ENCODE measurements at places on chromosomes 16 and 17.

GRCh38 chr17:75689441-75689873, 22.3 kb downstream of the SAP30BP start:
- no peak for DNase-seq

DNA sequence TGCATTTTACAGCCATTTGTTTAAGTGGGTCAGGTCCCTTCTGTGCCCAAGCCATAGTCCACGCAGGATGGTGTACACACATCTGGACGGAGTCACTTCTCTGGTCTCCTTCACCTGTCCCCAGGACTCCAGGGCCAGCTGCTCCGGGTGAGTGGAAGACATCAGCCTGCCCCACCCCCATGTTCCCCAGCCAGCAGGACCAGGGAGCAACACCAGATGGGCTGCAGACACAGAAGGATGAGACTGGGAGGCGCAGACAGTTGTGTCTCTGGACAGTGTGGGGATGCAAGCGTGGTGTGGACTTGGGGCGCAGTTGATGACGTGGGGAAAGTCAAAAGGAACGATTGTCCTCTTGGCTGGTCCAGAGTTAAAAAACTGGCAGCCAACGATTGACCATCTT, 24.6 kb upstream of the WFDC1 start:
- DNase-seq, result no peak

DNA sequence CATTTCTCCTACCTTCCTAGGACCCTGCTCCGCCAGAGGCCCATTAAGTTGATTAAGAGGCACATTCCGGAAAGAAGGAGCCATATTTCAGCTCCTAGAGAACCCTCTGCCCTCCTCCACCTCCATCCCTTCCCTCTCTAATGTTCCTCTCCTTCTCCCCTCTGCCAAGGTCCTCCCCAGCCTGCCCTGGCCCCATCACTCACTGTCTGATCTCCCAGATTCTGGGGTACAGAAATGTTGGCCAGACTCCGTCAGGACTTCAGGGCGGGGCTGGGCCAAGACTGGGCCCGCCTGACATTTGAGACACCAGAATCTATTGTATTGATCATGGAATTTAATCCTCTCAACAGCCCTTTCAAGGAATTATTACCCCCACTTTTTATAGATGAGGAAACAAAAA, 136.1 kb downstream of the TMEM132E start:
- DNase-seq, result no peak

GRCh38 chr17:66549731-66550207, 247.4 kb downstream of the PRKCA start:
- no peak for DNase-seq

GRCh38 chr17:55444471-55445441, 23.1 kb upstream of the MMD start:
- no peak for DNase-seq

DNA sequence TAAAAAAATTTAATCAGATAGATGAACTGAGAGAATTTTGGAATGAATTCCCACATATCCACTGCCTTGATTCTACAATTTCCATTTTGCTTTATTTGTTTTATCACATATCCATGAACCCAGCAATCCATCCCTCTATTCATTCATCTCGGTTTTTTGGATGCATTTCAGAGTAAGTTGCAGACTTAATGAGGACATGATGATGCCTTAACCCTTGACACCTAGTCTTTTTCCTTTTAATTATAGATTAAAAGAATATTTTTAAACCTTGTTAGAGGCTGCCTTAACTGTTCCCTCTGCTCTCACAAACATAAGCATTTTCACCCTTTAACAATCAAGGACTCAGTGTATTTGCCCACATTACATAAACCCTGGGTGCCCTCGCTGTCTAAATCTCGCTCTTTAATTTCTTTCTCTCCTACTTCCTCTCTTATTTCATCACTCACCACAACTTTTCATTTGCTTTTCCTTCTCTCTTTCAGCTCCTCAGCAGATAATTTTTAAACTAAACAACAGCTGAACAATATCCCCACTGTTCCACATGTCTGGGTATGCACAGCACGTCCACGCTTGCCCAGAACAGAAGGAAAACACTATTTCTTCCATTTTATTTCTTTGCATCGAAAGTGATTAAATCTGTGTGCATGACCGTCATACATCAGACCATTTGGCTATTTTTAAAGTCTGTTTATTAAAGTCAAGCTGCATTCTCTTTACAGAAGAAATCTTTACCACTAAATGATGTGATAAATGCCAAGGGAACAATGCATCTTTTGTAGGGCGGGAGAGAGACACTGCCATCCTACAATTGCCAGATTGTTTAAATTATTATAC, 39.9 kb downstream of the IQCK start:
- no peak for DNase-seq

DNA sequence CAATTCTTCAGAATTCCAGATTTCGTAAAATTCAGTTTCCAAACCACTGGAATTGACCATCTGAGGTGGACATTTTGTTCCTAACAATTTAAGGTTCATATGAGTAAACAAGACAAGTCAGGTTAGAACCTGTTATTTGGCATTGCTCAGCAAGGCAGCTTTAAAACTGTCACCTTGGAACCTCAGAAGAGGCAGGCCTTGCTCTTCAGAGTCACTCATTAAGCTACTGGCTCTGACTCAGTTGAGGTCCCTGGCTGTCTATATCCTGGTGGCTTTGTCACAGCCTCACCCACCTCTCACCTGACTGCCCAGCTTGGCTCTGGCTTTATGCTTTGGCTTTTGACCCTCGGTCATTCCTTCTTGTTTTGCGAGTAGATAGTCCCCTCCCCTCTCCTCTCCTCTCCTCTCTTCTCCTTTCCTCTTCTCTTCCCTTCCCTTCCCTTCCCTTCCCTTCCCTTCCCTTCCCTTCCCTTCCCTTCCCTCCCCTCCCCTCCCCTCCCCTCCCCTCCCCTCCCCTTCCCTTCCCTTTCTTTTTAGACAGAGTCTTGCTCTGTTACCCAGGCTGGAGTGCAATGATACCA, 238.4 kb downstream of the SHISA9 start:
- DNase-seq, result no peak

- DNase-seq, result no peak
These were observed 15.0 kb downstream of the ITGB4 start for GRCh38 chr17:75736173-75736835.

DNA sequence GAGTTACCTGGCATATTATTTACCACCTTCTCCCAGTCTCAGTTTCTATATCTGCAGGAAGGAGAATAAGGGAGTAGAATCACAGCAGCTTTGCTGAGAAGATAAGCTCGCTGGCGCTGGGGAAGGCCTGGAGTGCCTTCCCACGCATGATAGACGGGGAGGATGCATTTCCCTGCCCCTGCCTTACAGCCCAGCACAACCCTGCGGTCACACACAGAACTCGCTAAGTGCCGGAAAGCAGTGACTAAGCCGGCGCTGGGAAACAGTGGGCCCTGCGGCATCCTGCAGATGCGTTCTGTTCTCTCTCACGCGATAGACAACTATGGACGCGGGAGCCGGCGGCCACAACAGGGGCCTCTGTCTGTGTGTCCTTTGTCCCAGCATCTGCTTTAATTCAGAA, 4.8 kb downstream of the CA5A start:
- no peak for DNase-seq

DNA sequence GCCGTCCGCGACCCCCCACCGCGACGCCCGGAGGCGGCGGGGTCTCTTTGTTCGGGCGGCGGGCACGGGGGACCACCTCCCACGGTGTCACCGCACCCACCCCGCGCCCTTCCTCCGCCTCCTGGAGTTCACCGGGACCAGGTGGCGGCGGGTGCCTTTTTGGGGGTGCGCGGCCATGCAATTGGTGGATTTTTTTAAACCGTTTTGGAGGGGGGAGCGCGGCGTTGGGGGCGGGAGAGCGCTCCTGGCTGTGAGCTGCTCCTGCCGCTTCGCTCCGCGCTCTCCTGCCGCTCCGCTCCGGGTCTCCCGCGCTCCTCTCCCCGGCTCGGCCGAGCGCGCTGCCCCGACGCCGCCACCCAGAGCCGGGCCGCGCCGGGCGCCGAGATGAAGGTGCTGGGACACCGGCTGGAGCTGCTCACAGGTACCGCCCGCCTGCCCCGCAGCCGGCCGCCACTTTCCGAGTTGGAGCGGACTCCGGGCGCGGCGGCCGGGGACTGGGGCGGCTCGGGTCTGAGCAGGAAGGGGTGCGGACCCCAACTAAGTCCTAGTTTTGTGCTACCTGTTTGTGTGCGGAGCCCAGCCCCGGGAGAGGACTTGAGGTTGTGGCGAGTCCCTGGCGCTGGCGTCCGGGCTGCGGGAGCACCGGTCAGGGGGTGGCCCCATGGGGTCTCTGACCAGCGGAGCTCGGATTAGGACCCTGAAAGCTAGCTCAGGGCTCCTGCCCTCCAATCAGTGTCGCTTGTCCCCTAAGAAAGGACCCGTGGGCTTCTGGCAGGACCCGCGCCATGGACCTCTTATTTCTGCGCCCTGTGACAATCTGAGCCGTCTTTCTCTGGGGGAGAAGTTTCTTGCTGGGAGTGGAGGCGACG, 35.7 kb upstream of the NDRG4 start:
- no peak for DNase-seq

GRCh38 chr17:68783861-68784260, 171.3 kb downstream of the ABCA8 start:
- no peak for DNase-seq

- no peak for DNase-seq
These were observed 108.9 kb downstream of the RBFOX3 start for GRCh38 chr17:79501910-79502309.

- no peak for DNase-seq
These were observed 11.3 kb downstream of the AXIN2 start for GRCh38 chr17:65550075-65550662.

DNA sequence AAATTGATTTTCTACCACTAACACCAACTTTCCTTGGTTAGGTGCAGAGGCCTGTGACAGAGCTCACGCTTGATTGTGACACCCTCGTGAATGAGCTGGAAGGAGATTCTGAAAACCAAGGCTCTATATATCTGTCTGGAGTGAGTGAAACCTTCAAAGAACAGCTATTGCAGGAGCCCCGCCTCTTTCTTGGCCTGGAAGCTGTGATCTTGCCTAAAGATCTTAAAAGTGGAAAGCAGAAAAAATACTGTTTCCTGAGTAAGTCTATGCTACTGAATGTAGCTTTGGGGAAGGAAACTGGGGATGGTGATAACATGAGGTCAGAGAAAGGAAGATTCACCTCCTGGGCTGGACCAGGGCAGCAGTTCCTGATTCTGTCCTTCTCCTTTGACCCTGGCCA, 38.3 kb downstream of the REXO5 start:
- no peak for DNase-seq

DNA sequence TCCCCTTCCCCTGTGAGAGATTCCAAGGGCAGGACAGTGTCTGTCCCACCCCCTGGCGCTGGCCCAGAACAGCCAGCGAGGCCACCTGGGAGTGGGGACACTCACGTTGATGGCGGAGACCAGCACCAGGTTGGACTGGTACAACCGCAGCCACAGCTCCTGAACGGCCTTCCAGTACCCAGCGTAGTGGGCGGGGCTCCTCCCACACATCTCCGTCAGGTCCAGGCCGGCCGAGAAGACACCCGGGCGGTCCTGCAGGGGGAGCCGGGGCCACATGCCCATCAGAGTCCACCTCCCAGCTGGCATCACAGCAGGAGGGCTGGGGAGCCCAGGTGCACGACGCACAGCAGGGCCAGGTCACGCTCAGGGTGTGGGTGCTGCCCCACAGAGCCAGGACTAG, 7.1 kb downstream of the ECI1 start:
- no peak for DNase-seq

DNA sequence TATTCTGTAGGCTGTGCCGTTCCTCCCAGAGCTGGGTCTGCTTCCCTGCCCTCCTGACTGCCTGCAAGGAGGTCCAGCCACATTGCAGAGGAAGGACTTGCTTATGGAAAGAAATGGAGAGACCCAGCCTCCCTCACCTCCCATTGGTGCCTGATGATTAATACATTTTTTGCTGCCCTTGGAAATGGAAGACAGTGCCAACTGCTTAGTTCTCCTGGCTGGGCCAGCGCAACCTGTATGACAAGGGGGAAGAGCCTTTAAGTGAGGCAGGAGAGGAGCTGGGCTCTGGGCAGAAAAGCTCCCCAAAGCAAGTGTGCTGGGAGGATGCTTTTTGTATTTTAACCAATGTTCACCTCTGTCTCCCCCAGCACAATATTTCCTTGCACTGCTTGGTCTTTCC, 238.5 kb downstream of the SOX9 start:
- DNase-seq, result no peak

DNA sequence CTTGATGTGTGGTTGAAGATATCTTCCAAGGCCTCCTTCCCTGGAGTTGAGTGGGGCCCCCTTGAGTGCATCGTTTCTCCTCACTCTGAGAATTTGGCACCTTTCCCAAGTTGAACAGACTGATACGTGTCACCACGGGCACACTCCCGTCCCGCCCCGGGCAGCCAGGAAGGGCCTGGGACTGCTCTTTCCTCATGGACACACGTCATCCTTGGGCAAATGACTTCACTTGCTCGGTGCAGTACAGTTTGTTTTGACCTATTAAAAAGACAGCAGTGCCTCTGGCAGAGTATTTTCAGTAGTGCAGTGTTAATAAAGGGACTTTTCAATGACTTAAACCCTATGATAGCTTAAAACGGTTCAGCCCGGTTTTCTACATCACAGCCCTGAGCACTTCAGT, 59.9 kb downstream of the SEC14L1 start:
- no peak for DNase-seq

- DNase-seq, result no peak
These were observed 71.2 kb upstream of the CHMP6 start for GRCh38 chr17:80920441-80920840.

DNA sequence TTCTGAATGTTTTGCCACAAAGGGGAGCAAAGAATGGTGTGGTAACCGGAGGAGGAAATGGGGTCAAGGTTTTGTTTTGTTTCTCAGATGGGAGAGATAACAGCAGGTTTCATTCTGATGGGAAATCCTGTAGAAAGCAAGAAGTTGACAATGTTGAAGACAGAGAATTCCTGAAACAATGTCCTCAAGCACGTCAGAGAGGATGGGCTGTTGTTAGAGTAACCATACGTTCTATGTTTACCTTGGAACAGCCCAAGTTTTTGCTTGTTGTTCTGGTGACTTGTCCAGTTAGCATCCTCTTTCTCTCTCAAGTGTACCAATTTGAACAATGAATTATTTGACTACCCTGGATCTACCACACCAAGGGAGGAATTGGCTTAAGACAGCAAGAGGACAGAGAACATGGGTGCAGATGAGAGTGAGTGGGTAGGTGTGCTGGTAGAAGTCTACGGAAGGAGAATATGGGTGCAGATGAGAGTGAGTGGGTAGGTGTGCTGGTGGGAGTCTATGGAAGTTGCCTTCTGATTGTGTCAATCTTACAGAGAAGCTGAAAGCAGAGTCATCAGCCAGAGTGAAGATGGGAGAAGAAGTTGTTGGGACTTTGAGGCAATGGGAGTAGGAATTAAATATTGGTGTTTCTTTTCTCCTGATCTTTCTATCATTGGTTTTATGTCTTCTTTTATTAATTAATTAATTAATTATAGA, 14.8 kb upstream of the NSRP1 start:
- DNase-seq, result no peak

DNA sequence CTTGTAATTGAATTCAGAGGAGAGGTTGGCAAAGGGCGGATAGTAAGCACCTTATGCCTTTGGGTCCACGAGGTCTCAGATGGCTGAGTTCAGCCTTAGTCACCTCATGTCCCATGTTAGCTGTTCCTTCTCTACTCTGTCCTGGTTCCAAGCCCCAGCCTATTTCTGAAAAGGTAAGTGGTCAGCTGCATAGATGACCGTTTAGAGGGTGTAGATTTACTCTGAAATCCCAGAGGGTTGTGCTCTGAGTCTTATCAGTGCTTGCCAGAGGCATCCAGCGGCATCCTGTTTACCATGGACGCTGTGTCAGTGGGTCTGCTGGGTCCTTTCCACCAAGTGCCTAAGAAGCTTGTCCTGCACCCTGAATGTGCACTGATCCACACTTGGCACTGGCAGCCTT, 1.9 kb downstream of the ZNF778 start:
- DNase-seq, result no peak
